ENCODE measurements at places on chromosomes 4 and X.

- DNase-seq: no peak
These were observed at the start of gene SYTL4 for GRCh38 chrX:100731441-100732281. TSS of gene SYTL4 (minus strand) at chrX:100732121. CDS start at chrX:100702037, 30,084 bp downstream.

DNA sequence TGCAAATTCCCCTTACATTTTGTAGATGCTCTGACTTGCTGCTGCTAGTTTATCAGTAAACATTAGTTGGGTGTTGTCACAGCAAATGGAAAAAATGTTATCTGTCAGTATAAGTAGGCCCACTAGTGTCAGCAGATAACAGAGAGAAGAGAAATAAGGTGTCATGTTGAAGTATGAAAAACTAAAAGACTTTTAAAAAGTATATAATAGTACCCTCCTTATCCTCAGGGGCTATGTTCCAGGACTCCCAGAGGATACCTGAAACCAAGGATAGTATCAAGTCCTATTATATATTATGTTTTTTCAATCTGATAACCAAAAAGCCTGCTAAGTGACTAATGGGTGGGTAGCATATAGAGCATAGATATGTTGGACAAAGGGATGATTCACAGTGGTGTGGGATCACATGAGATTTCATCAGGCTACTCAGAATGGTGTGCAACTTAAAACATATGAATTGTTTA lies 11.6 kb upstream of the BMP2K start:
- no peak for DNase-seq

GRCh38 chr4:108777388-108777787 lies 14.5 kb upstream of the ETNPPL start:
- DNase-seq: no peak

DNA sequence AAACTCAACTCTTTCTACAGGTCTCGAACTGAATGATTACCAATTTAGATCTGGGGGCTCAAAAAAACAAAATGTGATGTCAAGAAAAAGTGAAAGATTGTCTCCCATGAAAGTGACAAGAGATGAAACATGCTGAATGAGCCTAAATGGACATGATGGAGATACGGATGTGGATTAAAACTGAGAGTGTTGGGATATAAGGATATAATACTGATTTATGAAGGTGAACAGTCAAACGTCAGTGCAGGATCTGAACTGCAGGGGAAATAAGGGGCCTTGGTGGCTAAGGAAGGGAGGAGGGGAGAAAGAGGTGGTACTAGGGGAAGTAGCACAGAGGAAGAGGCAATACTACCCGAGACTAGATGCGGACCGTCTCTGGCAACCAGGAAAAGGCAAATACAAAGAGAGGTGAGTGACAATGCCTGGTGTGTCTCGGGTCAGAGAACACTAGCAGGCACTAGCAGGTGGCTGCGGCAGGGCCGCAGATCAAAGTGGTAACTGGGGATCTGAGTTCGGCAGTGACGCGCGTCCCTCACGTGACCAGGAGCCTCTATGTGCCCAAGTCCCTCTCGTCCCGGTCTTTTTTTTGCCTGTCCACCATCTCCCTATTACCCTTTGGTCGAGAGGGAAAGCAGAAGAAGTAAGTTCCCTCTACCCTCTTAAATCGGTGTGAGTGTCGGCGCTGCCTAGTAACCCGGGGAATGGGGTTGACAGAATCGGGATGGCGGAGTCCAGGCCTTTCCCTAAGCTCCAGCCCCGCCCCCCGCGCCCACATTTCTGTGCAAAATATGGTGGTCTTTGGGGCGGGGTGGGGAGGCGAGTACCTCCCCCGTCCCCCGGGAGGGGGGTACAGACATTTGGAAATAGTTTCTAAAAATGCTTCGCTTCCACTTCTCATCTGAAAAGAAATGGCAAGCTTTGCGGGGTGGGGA lies at the start of gene TCEAL1:
TSS of gene TCEAL1 (plus strand) at position 590 of the 932 bp plus-strand sequence. CDS start 942 bp downstream, outside the sequence.
- peak; percentile 8 for DNase-seq

DNA sequence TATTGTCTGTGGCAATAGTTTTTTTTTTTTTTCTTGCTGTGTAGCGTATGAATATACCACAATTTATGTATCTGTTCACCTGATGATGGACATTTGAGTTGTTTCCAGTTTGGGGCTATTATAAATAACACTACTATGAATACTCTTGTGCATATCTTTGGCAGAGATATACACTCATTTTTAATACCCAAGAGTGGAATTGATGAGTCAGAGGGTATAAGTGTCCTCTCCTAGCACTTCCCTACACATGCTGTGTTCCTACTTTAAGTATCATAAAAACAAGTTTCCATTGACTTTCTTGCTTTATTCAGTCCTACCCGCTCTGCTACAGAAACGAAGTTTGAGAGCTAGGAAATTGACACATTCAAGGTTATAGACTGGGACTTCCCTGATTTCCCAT lies 39.8 kb downstream of the XIAP start:
- no peak for DNase-seq

GRCh38 chrX:94560930-94561329 lies 886.9 kb downstream of the FAM133A start:
- no peak for DNase-seq

DNA sequence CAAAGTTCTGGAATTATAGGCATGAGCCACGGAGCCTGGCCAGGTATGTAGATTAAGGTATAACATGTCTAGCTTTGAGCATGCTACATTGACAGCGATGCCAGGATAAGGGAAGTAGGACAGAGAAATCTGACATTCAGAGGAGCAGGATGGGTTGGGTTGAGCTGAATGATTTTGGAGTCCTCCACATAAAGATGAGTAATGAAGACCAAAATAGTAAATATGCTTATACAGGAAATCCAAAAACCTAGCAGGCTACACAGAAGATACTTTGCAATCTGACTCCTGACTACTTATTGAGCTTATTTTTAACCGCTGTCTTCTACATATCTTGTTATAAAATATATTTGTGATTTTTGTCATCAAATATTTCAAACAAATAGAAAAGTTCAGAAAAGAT lies 69.7 kb downstream of the PDGFC start:
- DNase-seq: no peak

DNA sequence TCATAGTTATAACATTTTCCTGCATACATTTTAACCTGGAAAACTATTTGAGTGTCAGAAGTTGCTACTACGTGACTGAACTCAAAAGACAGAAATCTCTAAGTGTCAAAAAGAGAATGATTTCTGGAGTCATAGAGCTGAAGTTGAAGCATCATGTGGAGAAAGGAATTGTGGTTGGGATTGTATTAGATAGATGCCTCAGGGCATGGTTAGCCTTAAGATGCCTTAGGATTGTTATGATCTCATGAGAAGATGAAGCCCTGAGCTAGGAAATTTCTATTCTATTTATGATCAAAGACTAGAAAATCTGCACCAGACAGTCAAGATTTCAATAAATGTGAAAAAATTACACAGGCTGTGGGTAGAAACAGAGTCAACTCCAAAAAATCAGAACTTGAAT lies 20.2 kb downstream of the EPGN start:
- DNase-seq: no peak
